ENCODE measurements at places on chromosomes 1 and 21.

DNA sequence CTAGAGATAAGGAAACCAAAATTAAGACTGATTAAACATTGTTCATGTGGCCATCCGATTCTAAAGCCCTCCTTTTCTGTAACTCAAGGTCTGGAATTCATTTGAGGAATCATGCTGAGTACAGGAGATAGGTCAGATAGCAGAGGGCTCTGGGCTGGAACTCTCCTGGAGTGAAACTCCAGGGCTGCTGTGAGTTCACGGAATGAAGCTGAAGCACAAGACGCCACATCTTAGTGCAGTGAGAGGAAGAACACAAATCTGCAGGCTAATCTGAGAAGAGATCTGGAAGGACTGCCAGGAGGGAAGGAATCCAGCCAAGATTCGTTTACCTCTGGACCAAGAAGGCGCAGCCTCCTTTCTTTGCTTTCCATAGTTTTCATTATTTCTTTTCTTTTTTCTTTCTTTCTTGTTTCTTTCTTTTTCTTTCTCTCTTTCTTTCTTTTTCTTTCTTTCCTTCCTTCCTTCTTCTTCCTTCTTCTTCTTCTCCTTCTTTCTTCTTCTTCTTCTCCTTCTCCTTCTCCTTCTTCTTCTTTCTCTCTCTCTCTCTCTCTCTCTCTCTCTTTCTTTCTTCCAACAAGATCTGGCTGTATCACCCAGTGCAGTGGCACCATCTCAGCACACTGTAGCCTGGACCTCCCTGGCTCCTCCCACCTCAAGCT is 74.8 kb upstream of the ATP1B1 start:
- no peak for DNase-seq

GRCh38 chr21:35405981-35406380 is 356.9 kb upstream of the RUNX1 start:
- DNase-seq, result no peak

DNA sequence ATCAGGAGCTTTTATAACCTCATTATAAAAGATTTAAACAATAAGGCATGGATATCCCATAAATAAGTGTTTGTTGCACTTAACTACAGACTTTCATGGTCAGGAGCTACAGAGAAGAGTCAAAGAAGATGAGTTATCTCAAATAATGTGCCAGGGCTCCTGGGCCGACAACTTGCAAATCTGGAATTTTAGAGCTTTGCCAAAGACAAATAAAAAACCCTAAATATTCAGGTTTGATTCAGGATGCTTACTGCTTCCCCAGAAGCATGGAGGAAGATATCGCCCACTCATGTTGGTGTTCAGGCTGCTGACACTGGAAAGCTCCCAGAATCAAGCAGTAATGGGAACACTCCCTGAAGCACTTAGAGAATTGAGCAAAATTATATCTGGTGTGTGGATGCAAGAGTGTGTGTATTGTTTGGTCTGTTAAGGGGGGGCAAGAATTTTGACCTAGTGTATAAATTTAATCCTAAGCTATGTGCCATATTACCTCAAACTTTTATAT is 176.9 kb upstream of the ESRRG start:
- DNase-seq, result no peak

- DNase-seq, result no peak
Measured at GRCh38 chr21:33747420-33747819, 105.1 kb downstream of the ITSN1 start.

DNA sequence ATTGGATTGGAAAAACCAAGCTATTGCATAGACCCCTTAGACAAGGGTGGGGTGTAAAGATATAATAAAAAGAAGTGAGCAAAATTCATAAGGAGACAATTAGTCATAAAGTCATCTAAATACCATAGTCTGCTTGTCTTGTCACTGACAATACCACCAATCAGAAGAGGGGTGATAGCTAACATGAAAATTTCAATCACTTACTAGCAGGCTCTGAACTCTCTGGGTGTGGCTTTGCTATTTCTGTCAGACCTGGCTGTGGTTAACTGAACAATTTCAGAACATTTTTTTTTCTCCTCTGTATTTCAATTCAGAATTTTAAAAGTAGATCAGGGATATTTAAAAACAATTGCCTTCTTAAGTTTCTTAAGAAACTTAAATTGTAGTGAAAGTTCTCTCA is 158.5 kb upstream of the PRMT6 start:
- DNase-seq, result no peak

DNA sequence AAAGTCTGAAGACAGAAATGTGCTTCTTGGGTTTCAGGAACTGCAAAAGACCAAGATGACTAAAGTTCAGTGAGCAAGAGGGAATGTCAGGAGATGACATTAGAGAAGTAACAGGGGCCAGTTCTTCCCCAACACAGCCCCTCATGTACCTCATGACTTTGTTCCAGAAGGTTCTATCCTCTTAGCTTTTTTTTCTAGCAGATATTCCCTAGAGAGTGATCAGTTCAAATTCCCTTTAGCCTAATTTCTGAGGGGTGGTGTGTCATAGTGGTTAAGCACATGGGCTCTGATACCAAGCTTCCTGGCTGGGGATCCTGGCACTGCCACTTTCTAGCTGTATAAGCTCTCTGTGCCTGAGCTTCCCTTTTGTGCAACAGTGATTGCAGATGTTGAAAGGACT is 108.0 kb downstream of the LBR start:
- no peak for DNase-seq

- DNase-seq, result no peak
Measured at GRCh38 chr1:244271691-244272308, 179.9 kb downstream of the ADSS2 start.

GRCh38 chr1:45321444-45321843 is 5.3 kb upstream of the HPDL start:
- no peak for DNase-seq

GRCh38 chr1:184297244-184297750 is 89.5 kb upstream of the C1orf21 start:
- DNase-seq, result no peak

- DNase-seq, result no peak
Measured at GRCh38 chr1:41626146-41626545, 141.7 kb upstream of the EDN2 start.

- no peak for DNase-seq
Measured at GRCh38 chr1:151823175-151823574, 8.4 kb downstream of the RORC start.

Measured in mucosa of gallbladder (tissue), 1 donor.